ENCODE measurements at places on chromosomes 4 and X. TPM values are rescaled to one million over a fixed set of nuclear protein-coding genes. Genes with fewer than 3 reads are reported as not detected.

DNA sequence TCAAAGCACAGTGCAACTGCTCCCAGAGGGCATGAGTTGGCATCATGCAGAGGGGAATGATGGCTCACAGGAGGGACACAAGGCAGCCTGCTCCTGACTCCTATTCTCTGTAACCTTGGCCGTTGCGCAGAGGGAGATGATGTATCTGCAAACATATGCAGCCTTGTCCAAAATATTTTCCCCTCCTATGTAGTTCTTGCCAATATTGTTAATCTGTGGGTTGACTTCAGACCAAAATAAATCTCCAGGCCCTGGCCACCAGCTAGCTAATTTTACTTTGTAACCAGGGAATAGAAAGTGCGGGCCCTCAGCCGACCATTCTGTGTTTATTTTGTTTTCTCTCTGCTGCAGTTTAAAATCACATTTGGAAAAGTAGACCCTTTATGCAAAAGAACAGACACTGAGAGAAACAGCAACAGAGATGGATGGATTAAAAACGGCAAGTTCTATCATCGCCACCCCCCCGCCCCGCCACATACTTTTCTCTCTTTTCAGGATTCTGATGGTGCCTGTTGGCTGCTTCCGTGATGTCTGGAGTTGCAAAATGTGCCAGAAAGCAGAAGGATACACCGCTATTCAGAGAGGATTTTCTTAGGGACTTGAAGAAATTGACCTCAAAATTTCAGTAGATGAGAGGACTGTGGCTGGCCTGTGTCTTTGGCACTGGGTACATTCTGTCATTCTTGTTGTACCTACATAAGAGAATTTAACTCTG lies 185.3 kb upstream of the BCOR start:
- no peak for DNase-seq

The ADGRG4 gene
- polyA plus RNA-seq, result 7.9 TPM

The SLC16A2 gene
- 7.2 TPM for polyA plus RNA-seq

The HPGD gene
- 57.7 TPM for polyA plus RNA-seq

The ANOS1 gene
- 5.9 TPM for polyA plus RNA-seq

The ASB9 gene
- 3.8 TPM for polyA plus RNA-seq
